ENCODE measurements at places on chromosomes 3 and 15.

- DNase-seq, result no peak
Observed at GRCh38 chr3:63333815-63334214, 55.7 kb downstream of the SYNPR start.

GRCh38 chr3:189286188-189286587, 114.4 kb downstream of the TPRG1 start:
- DNase-seq, result no peak

GRCh38 chr3:47399016-47399415, 18.2 kb downstream of the PTPN23 start:
- no peak for DNase-seq

- no peak for DNase-seq
Observed at GRCh38 chr3:124438813-124439212, 291.4 kb upstream of the UMPS start.

DNA sequence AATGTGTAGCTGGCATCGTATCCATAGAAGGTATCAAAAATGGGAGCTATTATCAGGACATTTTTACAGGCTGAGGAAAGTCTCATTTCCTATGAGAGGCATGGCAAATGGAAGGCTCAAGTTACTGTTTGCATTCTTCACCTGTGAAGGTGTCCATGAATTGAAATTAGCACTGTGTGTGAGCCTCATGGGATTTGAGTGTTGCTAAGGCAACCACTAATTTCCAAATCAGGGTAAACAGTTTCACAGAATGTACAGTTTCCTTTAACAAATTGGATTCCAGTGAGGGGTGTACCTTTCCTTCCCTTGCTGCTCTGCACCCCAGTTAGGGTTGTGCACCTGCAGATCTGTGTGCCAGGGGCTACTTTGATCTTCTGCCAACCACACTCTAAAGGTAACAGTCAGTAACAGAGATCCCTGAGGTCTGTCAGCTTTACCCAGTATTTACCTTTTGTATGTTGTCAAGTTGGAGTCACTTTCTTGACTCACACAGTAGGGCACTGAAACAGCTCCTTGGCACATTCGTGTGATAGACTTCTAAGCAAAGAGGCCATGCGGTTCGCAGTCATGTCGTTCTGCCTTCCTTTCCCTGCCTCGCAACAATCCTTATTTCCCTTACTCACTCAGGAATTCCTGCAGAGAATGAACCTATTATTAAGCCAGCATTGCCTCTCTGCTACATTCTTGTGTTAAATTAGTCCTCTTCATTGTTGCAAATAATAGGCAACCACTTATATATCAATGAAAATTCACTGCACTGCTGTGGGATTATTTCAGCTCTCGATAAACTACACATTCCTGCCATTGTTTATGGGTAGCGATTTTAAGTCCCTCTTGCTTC, 129.8 kb upstream of the GBE1 start:
- no peak for DNase-seq

DNA sequence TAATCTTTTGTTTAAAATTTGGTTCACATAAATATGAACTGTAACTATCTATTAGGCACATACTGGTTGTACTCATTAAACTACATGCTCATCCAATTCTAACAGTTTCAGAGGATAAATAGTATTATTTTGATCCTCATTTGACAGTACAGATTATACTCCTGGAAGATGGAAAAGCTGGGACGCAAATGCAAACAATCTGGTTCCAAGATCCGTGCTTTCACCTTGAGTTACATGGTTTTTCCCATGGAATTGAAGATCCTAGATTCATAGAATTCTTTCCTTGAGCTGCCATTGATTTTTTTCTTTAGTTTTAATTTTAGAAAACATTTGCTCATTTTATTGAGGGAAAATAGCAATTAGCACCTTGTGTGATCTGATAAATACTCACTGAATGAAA, 285.8 kb downstream of the ROBO2 start:
- no peak for DNase-seq

DNA sequence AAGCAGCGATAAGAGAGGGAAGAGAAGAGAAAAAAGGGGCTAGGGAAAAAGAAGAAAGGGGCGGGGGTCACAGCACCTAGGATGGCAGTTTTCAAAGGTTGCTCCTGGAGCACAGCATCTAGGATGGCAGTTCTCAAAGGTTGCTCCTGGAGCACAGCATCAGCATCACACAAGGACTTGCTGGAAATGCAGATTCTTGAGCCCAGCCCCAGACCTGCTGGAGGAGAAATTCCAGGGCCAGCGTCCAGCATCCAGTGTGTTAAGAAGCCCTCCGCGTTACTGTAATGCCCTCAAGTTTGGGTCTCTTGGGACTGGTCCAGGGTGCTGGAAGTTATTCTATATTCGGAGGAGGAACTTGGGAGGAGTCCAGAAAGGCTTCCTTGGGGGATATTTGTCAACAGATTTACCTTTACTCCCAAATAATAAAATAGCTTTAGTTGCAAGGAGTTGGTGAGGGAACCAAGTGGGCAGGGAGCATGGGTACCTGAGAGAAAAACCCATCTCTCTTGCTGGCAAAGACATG, 519.4 kb downstream of the SHQ1 start:
- DNase-seq, result no peak

- DNase-seq, result no peak
Observed at GRCh38 chr3:23756206-23756840, 49.4 kb upstream of the UBE2E1 start.

- DNase-seq, result no peak
Observed at GRCh38 chr15:63490345-63491034, 13.9 kb upstream of the USP3 start.

GRCh38 chr3:25971736-25972135, 181.8 kb downstream of the OXSM start:
- no peak for DNase-seq

- DNase-seq, result no peak
Observed at GRCh38 chr3:4846543-4846942, 132.7 kb upstream of the BHLHE40 start.

- no peak for DNase-seq
Observed at GRCh38 chr15:57282686-57283085, 93.6 kb upstream of the CGNL1 start.

GRCh38 chr15:74847432-74847831, 4.5 kb upstream of the ULK3 start:
- no peak for DNase-seq

GRCh38 chr15:87155771-87156170, 1076.1 kb downstream of the AGBL1 start:
- DNase-seq, result no peak

GRCh38 chr15:44033894-44034293, 161.2 kb downstream of the FRMD5 start:
- DNase-seq, result no peak

- no peak for DNase-seq
Observed at GRCh38 chr3:14884665-14885064, 62.7 kb upstream of the NR2C2 start.

DNA sequence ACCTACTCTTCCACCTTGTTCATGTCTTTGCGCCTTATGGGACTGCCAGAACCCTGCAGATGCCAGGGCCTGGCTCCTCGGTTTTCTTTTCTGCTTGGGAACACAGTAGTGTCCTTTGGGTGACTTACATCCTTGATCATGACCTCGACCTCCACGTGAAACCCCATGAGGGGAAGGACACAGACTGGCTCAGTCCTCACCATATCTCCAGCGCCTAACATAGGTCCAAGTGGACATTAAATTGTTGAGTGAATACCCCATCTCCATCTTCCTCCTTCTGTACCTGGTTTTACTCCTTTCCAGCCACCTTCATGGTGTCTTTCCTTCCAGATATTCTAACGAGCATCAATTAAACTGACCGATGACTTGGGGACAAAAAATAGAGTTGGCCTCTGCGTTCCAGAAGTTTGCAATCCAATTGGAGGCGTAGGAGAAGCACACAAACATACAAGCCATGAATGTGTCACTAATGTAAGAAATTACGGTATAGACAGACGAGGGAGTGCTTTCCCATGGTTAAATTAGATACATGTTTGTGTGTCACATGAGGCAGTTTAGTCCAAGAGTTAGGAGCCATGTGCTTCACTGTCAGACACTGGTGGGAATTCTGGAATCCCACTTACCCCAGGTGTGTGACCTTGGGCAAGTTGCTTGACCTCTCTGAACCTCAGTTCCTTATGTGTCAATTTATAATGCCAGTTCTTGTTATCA, 907 bp upstream of the HERC1 start:
- no peak for DNase-seq

DNA sequence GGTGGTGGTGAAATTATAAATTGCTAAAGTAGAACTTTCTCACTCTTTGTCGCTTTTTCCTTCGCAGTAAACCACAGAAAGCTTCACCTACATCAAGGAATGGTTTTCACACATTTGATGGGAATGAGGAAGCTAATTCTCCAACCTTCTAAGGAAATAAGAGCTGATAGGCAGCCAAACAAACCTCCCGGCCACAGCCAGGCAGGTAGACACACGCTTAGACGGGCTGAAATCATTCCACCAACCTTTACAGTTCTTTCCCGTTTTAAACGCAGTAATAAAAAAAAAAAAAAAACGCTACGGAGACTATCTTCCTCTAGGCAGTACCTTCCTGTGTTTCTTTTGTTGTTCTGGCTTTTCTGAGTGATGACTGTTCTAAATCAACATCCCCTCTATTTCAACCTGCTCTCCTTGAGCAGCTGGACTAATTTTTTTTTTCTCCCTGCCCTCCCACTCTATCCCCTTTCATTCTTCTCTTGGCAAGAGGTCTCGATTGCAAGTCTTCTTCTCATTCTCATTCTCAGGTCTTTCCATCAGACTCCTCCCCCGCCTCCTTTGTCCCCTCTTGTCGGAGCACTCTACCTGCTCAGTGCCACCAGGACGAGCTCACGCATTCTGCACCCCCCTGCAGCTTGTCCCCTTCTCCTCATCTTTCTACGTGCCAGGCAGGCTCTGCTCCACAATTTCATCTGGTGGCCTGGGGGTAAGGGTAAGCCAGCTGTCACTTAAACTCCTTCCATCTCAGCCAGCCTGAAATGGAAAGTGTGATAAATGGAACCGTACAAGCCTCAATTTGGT, 391.1 kb upstream of the MDFIC2 start:
- DNase-seq, result no peak

DNA sequence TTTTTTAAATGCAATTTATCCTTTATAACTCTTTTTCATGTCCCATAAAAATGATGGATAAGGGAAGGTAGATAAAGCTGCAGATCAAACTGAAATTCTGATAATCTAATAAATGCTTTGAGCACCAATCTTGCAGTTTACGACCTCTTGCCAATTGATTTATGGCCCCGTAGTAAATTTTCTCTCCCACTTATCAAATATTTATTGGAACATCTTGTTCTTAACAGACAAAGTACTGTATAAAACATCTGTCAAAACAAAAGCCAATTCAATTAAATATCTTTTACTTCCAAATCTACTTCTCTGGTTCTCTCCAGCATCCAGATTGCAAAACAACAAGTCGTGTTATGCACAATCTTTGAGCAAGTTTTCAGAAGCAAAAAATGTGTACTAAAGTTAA, 34.6 kb downstream of the POLR2M start:
- DNase-seq, result no peak

GRCh38 chr3:194487289-194488054, 670 bp upstream of the ATP13A3 start:
- DNase-seq, result peak; percentile 9

- DNase-seq, result no peak
Observed at GRCh38 chr3:107993771-107994170, 97.1 kb downstream of the CD47 start.

GRCh38 chr3:42191443-42191747, 74.6 kb downstream of the CCK start:
- no peak for DNase-seq

DNA sequence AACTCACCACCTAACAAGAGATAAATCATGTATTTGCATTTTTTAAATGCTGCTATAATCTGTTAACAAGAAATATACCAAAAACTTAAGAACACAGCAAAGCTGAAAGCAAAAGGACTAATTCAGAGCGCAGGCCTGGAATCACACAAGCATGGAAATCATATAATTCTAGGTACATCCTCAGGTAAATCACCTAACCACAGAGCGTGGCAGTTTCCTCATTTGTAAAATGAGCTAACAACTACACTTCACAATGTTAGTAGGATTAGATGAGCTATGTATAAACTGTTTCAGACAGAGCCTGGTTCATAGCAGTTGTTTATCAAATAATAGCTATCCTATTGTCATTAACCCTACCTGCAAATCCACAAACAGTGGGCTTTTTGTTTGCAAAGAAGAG, 146.4 kb downstream of the ERC2 start:
- no peak for DNase-seq

DNA sequence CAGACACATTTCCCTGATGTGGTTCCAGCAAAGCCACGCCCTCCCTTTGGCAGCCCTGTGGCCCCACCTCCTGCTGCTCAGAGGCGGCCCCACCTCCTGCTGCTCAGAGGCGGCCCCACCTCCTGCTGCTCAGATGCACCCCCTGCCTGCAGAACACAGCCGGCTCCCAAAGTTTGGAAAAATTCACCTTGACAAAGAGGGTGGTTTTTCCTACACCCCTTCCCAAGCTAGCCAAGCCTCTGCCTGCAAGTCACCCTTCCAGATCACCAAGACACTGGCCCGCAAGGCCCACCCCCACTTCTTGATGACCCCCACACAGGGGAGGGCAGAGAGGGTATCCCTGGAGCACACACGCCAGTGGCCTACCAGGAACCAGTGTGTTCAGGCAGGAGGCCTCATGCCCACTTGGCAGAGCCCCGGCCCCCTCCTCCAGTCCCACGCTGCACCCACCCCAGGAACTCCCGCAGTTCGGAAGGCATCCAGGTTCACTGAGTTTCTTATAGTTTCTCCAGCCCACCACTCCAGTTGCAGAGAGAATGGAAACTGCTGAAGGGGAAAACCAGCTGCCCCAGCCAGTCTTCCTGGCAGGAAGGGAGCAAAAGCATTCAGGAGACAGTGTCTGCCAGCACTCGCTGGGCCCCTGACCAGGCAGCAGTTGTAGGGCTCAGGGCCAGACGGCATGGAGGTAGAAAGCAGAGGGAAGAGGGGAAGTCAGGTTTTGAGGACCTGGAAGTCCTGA, 2.3 kb upstream of the HAPLN3 start:
- peak; percentile 56 for DNase-seq

GRCh38 chr3:58994746-58995330, 55.0 kb downstream of the CFAP20DC start:
- DNase-seq, result no peak

DNA sequence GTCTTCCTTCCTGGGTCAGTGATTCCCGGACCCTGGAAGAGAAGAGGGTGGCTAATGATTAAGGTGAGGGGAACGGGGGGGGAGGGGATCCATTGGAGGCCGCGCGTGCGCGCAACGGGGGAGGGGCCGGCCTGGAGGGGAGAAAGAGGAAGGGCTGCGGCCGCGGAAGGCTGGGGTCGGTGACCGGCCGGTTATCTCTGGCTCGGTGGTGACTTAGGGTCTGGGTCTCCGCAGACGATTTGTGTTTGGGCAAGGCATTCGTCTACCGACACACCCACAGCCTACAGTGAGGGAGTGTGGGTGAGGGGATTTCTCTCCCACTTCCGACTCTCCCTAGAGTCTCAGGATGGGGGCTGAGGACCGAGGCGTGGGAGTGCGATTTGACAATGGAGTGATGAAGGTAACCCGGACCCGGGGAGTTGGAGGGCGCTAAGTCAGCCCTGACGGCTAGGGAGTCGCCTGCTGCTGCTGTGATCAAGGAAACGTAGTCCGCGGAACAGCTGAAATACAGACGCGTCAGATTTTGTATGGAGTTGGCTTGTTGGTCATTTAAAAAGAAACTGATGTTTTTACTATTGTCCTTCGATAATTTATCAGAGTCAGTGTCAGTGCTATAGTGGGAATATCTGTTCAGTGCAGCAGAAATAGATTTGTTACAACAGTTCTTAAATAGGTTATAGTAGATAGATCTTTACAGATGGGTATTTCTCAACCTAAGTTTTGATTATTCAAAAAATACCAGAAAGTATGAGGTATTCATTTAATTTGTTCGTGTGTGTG, 733 bp downstream of the RNF111 start:
- DNase-seq, result peak; percentile 37

- DNase-seq, result no peak
Observed at GRCh38 chr3:149566292-149566975, 91.4 kb downstream of the WWTR1 start.

GRCh38 chr3:133833267-133833666, 27.7 kb downstream of the SRPRB start:
- no peak for DNase-seq
